H9 (cell line): ENCODE measurements at places on chromosomes 3 and 15.

DNA sequence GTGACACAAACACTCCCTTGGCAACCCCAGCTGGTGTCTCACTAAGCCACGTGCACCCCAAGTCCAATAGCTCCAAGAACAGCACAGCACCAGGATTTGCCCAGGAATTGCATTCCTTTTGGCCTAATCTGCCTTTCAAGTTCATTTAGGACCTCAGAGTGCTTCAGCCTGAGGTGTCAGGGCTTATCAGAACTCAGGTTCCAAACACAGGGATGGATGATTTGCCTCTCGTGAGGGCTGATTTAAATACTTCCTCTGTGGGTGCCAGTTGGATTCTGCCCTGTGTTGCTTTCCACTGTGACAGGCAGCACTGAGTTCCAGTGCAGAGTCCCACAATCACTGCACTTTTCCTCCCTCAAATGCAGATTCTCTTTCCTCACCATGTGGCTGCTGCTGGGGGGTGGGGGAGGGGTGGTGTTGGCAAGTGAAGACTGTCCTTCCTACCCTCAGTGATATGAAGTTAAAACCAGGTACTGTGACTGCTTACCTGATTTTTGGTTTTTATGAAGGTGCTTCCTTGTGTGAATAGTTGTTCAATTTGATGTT lies 204.3 kb upstream of the STAC start:
- DNase-seq = no peak

DNA sequence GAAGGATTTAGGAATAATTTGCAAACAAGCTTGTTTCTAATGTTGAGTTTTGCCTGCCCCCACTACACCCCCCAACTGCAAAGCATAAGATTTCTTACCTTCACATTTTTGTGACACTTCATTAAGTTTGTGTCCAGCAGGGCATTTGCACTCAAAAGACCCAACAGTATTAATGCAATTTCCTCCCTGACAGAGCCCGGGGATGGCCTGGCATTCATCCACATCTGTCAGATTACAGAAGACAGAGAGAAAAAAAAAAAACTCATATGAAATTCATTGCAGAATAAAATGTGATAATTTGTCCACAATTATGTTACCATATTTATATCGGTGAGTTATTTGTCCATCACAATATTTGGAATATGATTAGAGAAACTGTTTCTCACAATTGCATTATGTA lies 111.5 kb downstream of the FBN1 start:
- no peak for DNase-seq

- DNase-seq = no peak
Measured at GRCh38 chr3:42084586-42084985, 6.6 kb upstream of the TRAK1 start.

- DNase-seq = no peak
Measured at GRCh38 chr3:179765396-179765795, 112.6 kb downstream of the USP13 start.

DNA sequence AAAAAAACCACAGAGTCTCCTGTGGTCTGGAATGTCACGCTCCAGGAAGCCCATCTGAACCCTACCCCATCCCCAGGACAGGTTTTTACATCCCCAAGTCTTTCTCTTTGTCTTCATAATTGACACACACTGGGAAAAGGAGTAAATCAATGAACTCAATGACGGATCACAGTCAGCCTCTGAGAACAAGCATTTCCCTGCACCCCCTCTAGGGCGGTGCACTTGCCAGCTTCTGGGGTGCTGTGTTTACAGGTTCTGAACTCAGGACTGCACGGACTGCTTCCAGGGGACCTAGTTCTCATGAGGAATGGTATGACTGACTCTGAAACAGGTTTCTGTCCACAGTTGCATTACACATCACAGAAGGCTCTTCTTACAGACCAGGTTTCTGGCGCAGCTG lies 81.1 kb downstream of the NUP210 start:
- no peak for DNase-seq

DNA sequence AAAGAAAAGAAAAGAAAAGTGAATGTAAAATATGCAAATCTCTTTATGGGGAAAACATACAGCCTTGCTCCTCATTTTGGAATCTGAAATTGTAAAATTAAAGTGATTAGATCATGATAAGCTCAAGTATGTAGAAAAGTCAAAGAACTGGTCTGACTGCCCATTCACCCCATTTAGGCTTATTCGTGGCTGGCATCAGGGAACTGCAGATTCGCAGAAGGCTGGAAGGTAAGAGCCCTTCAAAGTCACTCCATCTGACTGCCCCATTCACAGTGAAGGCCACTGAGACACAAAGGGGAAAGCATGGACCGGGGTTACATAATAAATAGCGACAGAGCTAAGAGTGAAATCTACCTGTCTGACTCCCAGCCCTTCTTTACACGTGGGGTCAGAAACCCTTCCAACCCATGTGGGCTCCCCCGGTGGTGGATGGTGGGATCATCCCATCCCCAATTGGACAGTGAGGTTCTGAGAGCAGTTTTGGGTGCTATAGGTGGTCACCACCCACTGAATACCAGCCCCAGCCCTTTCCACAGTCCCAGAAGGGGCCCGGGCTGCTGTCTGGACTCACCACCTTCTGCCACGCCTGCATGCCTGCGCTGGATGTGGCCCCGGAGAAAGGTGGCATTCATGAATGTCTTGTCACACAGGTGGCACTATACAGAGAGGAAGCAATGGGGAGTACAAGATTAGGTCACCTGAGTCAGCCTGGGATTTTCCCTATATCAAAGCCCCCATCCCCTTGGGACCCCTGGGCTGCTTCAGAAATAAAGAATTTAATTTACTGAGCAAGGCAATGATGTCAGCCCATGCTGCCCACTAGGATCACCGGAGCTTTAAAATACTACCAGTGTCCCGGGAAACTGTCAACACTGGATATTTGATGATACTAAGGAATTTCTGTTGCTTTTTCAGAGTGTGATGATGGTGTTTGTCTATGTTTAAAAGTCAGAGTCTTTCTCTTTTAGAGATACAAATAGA lies 17.9 kb downstream of the DZIP1L start:
- peak; percentile 61 for DNase-seq

DNA sequence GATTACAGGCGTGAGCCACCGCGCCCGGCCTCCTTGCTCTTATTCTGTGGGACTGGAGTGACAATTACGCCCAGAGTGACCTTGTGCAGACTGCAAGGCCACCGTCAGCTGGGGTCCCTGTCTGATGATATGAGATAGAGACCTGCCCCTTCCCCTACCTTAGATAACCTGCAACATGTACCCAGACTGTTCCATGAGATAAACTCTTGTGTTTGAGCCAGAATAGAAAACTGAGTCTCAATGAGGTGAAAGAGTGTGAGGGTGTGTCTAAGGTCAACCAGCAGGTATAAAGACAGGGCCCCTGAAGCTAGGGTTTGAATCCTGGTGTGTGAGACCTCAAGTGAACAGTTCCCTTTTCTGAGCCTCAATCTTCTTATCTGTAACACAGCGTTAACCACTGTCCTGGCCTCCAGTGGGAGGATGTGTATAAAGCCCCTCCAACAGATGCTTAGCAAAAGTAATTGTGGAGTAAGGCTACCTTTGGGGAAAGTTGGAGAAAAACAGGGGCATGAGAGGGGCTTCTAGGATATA lies 6.0 kb downstream of the TADA3 start:
- DNase-seq = no peak

GRCh38 chr3:171778493-171778892 lies 31.8 kb downstream of the PLD1 start:
- no peak for DNase-seq
